ENCODE measurements at places on chromosomes 1 and 21.

DNA sequence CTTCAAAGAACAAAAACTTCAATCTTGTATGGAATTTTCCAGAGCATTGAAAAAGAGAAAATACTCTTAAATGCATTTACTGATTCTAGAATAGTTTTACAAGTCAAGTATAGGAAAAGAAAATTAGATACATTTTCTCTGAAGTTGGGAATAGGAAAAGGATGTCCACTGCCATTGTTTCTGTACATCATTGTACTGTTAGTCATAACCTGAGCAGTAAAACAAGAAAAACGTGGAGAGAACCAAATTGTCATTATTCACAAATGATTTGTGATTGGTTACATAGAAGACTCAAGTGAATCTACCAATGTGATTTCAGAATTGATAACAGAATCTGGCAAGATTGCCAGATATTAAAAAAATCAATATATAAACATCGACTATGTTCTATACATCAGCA lies 27.4 kb downstream of the PRKACB start:
- no peak for DNase-seq

- no peak for DNase-seq
Observed at GRCh38 chr1:2289607-2290006, 61.5 kb downstream of the SKI start.

- peak; percentile 79 for DNase-seq
Observed at GRCh38 chr1:229227298-229227919, 43.5 kb upstream of the RAB4A start.

DNA sequence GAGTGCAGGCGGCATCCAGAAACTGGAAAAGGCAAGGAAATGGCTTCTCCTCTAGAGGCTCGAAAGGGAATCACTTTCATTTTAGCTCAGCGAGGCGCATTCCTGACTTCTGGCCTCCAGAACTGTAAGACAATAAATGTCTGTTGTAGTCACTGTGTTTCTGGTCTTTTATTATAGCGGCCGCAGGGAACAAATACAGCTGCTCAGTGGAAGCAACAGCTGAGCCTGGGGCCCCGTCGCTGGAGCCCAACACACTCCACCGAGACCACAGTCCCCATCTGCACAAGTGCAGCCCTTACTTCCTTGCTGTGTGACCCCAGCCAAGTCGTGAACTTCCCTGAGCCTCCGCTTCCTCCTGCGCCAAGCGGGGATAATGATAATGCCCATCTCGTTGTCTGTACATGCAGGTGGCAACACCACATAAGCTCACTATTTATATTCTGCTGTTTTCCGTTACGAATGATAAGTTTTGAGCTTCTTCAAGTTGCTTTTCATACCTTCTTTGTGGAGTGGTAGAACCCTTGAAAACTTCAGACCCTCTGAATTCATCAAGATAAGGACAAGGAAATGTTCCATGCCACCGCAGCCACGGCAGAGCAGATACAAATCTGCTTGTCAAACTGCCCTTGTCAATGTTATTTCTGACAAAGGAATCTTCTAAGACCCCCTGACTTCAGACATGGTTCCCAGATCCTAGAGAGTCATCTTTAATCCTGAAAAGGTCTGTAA lies 3.2 kb upstream of the LAPTM5 start:
- DNase-seq = no peak

DNA sequence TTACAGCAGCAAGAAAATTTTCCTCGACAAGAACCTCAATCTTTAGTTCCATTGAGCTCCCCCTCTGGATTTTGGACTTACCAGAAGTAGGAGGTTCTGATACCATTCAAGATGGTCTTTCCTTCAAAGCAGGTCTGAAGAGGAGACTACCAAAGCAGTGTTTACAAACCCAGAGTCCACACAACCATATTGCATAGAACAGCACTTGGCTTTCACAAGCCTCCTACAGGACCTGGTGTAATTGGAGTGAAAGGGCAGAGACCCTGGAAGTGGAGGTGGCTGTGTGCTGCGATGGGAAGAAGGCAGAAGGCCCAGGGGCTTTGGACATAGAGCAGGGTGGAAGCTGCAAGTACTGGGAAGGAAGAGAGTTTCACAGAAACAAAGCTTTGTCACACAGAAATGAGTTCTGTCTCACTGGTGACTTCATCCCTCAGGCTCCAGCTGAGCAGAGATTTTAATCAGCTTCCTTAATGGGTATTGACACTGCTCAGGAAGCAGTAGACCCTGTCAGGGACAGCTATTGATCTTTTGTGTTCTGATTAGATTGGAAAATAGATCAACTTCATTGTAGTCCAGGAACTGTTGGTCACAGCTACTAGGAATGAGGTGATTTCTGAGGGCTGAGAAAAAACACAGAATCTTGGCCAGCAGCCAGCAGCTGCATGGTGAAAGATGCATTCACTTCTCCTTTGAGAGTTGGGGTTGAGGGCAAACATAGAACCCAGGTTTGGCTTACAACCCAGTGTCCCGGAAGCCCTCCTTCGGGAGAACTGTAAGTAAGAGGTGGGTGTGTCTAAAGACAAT lies 124.0 kb downstream of the SYT2 start:
- no peak for DNase-seq

GRCh38 chr1:118338936-118339335 lies 153.9 kb upstream of the SPAG17 start:
- DNase-seq = no peak

- no peak for DNase-seq
Observed at GRCh38 chr1:170704256-170704655, 40.3 kb downstream of the PRRX1 start.

DNA sequence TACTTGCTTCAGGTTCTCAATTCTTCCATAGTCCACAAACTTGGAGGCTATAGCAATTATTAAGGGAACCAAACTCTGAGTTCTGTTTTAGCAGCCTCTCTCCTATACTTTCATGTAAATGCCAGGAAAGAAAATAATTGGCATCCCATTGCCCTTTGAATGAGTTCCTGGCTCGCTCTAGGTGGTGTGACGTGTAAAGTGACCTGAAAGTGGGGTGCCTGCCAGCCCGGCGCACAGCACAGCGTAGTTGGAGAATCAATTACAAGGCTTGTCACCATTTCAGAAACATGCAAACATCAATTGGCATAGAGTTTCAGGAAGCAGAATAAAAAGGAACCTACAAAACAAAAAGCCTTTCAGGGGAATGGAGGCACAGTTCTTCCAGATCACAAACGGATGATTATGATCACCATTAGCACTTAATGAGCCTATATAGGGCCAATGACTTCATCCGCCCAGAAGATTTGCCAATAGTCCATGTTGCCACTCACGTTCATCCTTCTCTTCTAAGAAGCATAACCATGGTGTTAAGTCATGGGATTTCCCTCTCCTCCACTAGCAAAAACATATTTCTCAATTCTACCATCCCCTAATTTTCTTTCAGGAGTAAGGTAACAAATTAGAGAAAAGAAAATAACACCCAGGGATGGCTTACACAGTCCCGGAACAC lies 354.6 kb upstream of the ADGRL2 start:
- no peak for DNase-seq

GRCh38 chr1:57916041-57916440 lies 492.2 kb upstream of the DAB1 start:
- DNase-seq = no peak

- no peak for DNase-seq
Observed at GRCh38 chr1:147334292-147334691, 91.8 kb downstream of the CHD1L start.

GRCh38 chr1:79588719-79589118 lies 582.2 kb upstream of the ADGRL4 start:
- DNase-seq = no peak

- no peak for DNase-seq
Observed at GRCh38 chr1:12615159-12615864, 2.7 kb downstream of the DHRS3 start.

- no peak for DNase-seq
Observed at GRCh38 chr1:112146201-112146715, 156.8 kb upstream of the KCND3 start.

DNA sequence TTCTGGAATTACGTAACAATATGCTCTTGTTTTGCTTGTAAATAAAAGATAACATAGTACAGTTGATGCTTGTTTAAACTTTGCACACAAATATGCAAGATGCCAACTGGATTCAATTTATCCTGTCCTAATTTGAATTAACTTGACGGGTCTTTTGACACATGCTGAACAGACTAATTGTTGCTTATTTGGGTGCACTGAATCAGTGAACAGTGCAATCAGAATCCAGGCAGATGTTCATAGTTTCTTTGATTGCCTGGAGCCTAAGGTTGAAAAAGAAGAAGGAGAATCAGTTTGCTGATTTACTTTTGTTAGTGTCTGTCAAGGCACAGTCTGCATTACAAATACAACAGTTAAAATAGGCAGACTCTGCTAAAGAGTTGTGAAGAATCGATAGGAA lies 307.9 kb downstream of the COL11A1 start:
- DNase-seq = no peak

DNA sequence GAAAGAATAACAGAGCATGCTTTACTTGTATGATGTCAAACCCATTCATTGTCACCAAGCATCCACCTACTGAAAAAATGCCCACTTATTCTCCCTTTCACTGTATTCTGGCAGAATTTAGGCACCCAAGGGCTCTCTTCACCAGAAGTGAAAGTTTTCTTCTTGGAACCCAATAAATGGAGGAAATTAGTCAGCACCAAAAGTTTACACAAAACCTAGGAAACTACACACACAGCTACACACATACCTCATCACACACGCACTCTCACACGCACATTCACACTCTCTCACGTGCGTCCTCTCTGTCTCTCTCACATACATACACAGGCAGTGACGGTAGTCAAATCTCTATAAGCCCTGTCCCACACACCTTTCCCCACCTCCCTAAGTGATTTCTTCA lies 37.6 kb downstream of the MCOLN2 start:
- no peak for DNase-seq

GRCh38 chr1:219294251-219294650 lies 120.6 kb downstream of the LYPLAL1 start:
- no peak for DNase-seq

- no peak for DNase-seq
Observed at GRCh38 chr1:7407980-7408770, 362.9 kb upstream of the VAMP3 start.

DNA sequence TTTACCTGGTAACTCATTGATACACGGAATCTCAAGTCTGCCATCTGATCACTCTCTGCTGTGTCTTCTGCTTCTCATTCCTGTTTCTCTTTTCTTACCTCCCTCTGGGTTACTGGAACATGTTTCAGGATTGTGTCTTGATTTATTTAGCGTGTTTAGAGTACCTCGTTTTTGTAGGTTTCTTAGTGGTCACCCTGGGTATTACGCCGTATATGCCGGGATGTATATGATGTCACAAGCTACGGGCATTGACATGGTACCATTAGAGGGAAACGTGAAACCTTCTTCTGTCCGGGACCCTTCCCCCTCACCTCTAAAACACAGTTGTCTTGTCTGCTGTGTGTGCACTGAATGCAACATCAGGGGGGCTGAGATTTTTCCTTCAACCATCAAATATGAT lies 2.8 kb downstream of the ACTRT2 start:
- DNase-seq = no peak

GRCh38 chr1:27489501-27489972 lies 430 bp downstream of the WASF2 start:
- DNase-seq = no peak

DNA sequence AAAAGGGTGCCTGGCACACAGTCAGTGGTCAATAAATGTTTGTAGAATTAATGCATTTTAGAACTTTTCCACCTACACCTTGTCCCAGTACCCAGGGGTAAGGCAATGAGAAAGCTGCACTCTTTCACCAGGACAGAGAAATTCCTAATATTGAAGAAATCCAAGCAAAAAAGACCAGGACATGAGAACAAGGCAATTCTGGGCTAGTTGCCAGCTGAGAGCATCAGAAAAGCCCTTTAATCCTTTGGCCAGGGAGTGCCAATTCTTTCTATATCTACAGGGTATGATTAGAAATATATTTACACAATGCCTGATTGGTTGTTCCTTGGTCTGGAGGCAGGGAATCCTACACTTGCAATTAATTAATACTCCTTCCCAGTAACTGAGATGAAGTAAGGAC lies 492.4 kb upstream of the NFIA start:
- no peak for DNase-seq

DNA sequence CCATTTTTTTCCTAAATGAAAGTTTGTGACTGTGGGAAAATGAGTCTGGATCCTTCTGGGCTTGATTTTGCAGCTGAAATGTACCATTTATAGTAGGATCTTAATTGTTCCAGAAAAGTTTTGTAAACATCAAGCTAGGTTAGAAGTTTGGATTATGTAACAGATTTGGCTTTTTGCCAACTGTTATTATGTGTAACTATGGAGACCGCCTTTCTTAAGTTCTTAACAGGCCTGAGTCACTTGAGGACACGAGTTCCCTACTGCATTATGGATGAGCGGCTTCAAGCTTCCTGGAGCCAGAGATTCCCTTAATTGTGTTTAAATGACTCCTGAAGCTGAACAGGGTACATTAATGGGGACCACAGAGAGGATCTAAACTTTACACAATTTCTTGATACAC lies 22.2 kb downstream of the SLC25A33 start:
- DNase-seq = no peak

GRCh38 chr21:32604464-32604863 lies 7.7 kb downstream of the CFAP298 start:
- DNase-seq = no peak

- peak; percentile 23 for DNase-seq
Observed at GRCh38 chr1:176515310-176515709, 52.3 kb downstream of the PAPPA2 start.

DNA sequence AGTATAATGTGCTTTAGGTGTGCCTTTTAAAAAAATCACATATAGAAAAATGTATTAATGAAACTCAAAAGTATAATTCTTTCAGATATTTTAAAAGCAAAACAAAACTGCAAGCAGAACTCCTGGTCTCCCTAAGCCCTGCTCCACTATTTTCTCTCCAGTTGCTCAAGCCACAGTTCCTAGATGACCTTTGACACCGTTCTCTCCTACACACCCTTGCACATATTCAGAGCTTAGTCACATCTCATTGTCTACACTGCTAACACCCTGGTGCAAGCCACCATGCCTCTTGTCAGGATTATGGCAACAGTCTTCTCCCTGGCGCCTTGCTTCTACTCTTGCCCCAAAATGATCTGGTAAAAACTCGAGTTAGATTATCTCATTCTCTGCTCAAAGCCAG lies 50.2 kb upstream of the ROR1 start:
- no peak for DNase-seq

DNA sequence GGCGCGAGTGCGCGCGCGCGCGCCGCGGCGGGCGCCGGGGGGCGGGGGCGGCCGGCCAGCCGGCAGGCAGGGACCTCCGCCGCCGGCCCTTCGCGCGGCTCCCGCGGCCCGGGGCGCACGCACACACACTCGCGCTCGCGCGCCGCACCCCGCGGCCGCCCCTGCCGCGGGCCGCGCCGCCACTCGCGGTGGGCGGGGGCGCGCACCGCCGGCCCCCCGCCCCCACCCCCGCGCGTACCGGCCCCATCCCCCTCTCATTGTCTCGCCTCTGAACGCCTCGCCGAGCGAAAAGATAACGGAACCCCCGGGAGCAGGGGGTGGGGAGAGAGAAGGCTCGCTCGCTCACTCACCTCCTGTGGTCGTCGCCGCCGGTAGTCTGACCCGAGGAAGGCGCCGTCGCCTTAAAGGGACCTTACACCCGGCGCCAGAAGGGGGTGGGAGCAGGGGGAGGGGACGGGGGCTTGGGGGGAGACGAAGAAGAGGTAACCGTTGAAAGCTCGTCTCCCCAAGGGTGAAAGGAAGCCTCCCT lies 428 bp downstream of the POGZ start:
- DNase-seq = peak; percentile 56

GRCh38 chr1:202016022-202016810 lies 5.8 kb downstream of the ELF3 start:
- DNase-seq = no peak

All from NCI-H460 (cell line).